T-helper 22 cell (primary cell): ENCODE measurements at places on chromosomes 11 and 22.

DNA sequence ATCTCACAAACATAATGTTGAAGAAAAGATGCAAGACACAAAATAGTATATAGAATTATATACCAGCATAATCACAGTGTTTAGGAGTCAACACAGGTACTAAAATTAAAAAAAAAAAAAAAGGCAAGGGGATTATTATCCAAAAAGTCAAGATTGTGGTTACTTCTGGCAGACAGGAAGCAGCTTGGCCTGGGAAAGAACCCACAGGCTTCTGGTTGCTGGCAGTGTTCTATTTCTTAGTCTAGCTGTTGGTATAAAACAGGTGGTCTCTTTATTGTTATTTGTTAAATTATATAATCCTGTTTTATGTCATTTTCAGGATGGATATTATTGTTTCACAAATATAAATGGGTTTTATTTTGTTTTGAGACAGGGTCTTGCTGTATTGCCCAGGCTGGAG lies 54.0 kb downstream of the C11orf58 start:
- no peak for DNase-seq

- DNase-seq: no peak
Measured at GRCh38 chr22:23376256-23376655, 195.9 kb downstream of the BCR start.

- no peak for DNase-seq
Measured at GRCh38 chr11:80980227-80980626, 1539.4 kb upstream of the TENM4 start.

DNA sequence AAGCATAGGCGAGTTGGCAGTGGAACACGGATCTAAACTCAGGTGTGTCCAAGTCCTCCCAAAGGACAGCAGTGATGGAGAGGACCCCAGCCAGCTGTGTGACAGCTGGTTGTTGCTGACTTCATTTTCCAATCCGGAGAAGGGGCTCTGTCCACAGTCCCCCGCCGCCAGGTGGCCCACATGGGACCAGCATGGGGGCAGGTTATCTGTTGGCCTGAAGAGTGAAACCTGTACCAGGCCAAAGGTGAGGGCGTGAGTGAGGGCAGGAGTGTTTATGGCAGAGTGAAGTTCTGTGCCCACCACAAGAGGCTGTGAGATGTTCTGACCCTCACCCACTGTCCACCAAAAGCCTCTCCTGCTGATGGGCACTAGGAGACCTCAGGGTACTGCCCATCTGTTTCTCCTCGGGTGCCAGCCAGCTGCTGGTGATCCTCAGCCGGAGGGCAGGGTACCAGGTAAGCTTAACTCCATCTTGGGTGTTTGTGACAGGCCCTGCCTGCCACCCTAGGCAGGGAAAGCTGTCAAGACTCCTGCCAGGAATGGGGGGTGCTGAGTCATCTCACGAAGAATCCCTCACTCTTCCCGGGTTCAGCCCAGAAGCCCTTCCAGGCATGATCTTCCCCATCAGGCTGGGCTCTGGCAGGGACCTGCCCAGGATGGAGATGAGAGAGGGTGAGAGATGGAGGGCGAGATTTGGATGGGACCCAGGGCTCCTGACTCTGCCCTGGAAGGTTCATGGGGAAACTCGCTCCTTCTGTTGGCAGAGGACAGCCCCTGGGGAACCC lies 15.5 kb upstream of the TAB1 start:
- no peak for DNase-seq

GRCh38 chr11:104402812-104403521 lies 239.0 kb upstream of the PDGFD start:
- DNase-seq: no peak

GRCh38 chr22:38221908-38222796 lies 20.4 kb downstream of the MAFF start:
- no peak for DNase-seq

DNA sequence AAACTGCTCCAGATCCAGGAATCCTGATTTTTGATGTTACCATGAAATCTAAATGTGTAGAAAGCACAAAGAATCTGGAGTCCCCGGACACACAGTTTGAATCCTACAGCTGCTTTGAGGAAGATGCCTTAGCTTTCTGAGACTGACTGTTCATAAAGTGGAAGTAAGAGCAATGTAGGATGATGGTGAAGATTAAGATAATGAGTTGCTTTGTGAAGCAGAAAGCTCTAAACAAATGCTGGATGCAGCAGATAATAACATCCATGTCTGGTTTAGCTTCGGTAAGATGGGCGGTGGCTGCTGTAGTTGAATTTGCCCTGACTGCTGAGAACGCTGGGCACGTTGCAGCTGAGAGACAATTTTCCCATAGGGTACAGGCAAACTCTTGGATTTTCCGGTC lies 20.1 kb downstream of the OVOL1 start:
- DNase-seq: no peak

DNA sequence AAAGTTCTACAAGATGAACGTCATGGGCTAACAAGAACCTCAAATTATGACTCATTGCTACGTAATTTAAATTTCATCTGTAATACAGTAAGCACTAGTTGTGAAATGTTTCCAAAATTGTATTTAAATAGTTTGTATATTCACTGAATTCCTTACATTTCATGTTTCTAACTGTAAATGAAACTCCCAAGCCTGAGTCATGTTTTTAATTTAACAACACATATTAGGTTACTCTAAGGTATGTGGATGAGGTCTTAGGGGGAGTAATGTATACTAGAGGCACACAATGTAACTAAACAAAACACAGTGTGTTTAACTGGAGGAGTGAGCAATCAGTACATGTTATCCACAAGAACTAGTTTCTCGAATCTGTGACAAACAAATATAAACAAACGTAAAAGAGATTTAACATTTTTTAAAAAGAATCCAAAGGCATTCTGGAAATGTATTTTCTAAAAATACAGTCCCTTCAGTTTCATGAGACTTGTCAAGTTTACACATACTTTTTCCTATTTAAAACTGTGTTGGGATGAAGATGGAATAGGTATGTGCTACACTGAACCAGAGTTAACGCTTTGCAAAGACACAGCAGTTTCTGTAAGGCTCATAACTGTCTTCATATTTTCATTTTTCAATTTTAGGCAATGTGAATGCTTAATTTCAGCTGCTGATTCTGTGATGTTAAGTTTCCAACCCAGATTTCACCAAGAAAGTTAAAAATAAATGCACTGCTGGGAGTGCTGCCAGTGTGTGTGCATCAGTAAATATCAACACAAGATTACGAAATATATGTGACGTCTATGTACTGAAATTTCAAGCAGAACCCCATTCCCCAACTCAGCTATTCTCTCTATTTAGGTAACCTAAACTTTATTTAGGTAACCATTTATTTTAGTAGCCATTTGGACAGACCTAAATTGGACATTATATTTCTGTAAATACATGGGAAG lies 52.6 kb downstream of the PITPNB start:
- DNase-seq: no peak

- DNase-seq: no peak
Measured at GRCh38 chr22:17942721-17943120, 81.6 kb downstream of the MICAL3 start.

- DNase-seq: no peak
Measured at GRCh38 chr22:46054091-46055073, 77.4 kb upstream of the WNT7B start.

- no peak for DNase-seq
Measured at GRCh38 chr11:117876059-117876340, 458 bp downstream of the FXYD6 start.

DNA sequence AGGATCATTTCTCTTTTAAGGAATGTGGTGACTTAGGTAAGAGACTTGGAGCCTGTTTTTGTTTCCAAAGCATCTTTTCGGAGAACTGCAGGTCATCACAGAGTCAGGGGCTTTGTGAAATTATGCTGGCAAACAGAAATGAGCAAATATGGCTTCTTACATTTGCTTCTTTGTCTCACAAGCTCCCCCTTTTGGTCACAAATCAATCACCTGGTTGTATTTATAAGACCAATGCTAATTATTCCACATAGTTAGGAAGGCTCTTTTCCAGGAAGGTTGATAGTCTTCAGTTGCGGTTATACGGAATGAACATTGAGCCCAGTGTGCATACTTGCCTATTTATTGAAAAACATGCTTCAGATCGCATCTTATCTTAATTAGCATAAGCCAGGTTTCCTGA lies 34.6 kb upstream of the CEP126 start:
- DNase-seq: no peak

DNA sequence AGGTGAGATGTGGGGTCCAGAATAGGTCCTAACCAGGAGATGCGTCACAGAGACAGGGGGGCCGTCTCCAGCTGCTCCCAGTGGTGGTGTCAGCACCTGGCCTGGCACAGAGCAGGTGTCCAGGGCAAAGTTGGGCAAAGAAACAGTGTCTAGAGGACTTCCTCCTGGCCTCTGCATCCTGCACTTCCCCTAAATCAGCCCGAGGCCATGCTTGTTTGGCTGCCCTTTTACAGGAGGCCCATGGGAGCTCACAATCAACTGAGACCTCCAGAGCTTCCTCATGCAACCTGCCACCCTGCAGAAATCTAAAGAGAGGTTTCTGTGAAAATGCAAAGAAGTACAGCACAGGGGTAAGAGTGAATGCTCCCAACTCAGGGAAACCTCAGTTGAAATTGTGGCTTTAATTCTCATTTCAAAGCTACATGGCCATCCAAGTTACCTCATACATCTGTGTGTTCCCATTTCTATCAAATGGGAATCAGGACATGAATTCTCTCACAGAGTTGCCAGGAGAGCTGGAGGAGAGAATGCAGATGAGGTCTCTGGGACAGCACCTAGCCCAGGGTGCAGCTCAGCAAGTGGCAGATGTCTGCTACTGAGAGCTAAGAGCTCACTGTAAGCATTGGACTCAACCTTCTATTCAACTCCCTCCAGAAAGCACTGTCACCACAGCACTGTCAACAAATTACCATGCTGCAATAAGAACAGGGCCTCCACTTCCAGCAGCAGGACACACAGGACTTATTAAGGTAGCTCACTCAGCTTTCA lies 32.6 kb downstream of the TCIRG1 start:
- DNase-seq: no peak

GRCh38 chr22:31333641-31334040 lies 12.5 kb downstream of the PATZ1 start:
- no peak for DNase-seq
